ENCODE measurements at places on chromosomes 13 and 19. TPM values are rescaled to one million over a fixed set of nuclear protein-coding genes. Genes with fewer than 3 reads are reported as not detected.

DNA sequence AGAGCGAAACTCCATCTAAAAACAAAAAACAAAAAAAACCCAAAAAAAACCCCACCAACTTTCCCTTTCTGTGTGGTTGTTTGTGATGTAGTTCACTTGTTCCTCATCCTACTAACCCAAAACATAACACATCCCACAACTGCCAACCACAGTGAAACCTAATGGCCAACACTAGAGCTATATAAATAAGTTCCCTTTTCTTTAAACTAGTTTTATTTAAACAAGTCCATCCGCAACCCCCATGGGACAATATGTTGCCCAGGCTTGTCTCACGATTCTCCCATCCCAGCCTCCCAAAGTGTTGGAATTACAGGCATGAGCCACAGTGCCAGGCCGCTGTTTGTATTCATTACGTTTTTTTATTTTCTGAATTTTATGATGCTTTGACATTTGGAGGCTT lies 71.2 kb upstream of the ADGRE5 start:
- DNase-seq, result no peak

- peak; percentile 51 for DNase-seq
Measured at GRCh38 chr19:6739883-6740588, 556 bp downstream of the TRIP10 start.

GRCh38 chr13:35238274-35238673 lies 238.2 kb downstream of the MAB21L1 start:
- DNase-seq, result no peak

GRCh38 chr19:4130744-4131438 lies 7.0 kb upstream of the MAP2K2 start:
- no peak for DNase-seq

DNA sequence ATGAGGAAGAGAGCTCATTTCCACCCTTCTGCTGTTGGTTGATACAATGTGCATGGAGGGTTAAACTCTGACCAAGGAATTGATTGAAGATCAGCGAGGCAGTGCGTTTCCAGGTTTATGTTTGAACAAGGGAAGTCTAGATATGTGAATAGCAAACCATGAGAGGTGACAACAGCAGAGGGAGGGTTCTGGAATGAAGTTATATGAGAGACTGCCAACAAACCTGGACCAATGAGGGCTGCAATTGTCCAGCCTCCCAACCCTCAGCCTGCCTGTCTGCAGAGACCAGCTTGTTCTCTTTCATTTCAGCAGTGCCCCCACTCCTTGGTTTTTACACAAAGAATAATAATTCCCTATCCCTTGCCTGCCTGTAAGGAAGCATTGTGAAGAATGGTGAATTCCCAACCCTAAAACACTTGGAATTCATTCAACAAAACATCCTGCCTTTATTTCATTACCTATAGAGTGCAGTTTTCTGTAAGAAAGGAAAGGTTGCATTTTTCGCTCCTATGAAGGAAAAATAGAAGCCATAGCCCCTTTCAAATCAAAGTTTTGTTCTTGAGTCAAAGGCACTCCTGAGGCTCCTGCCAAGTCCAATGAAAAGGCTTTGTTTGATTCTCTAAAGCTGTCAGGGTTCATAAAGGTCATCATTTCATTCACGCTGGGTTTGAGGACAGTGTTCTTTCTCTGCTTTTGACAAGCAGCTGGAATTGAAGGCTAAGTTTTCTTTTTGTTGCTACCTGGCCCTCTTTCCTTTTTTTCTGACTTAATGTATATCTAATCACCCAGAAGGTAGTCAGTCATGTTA lies 53.6 kb upstream of the ABCC4 start:
- no peak for DNase-seq

Gene ATP4B
- total RNA-seq, result not detected

Gene LRRC25
- 0.12 TPM for total RNA-seq

Gene ICAM5
- 0.84 TPM for total RNA-seq

Data from activated CD8-positive, alpha-beta memory T cell treated with anti-CD3 and anti-CD28 coated beads, Interleukin-2, amount 10 ng/mL, durations not matched to agents 7 days and 5 days (primary cell).